Right cardiac atrium (tissue), 5 donors: ENCODE measurements at places on chromosomes 3 and 15. TPM values are rescaled to one million over a fixed set of nuclear protein-coding genes. Genes with fewer than 3 reads are reported as not detected.

The CLDN16 gene
- not detected for total RNA-seq

The CADPS gene
- 64.0 TPM for total RNA-seq

The NOP10 gene
- 103 TPM for total RNA-seq

The LRRC31 gene
- not detected for total RNA-seq

The FNDC3B gene
- total RNA-seq = 117 TPM

The RETNLB gene
- not detected for total RNA-seq

The LYZL4 gene
- not detected for total RNA-seq
